ENCODE measurements at places on chromosomes 5 and 9.

DNA sequence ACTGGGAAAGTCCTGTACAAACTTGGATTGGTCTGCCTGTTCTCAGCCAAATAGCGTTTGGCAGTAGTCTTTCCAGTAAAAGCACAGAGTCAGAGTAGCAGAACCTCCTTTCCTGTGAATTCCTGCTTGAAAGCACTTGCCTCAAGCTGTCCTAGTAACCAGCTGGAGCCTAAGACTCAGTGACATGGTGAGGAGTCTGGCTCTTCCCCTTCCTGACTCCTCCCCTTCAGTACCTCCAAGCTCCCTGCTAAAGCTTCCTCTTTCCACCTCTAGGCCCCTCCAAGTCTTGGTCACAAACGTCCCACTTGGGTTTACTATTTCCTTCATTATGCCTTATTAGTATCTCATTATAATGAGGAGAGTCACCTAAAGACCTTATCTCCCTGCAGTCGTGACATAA, 21.4 kb upstream of the FAM81B start:
- no peak for DNase-seq

GRCh38 chr5:127012916-127013315, 17.4 kb downstream of the MARCHF3 start:
- DNase-seq: no peak

- DNase-seq: no peak
Measured at GRCh38 chr9:87267251-87268070, 230.2 kb upstream of the DAPK1 start.

GRCh38 chr5:89444088-89444487, 561.1 kb upstream of the MEF2C start:
- DNase-seq: no peak

- no peak for DNase-seq
Measured at GRCh38 chr5:132498152-132498551, 7.6 kb upstream of the IRF1 start.

GRCh38 chr5:113343343-113343742, 91.4 kb downstream of the TSSK1B start:
- no peak for DNase-seq

GRCh38 chr9:35501946-35502345, 12.0 kb downstream of the RUSC2 start:
- DNase-seq: no peak

- DNase-seq: no peak
Measured at GRCh38 chr5:76500633-76501393, 97.7 kb downstream of the IQGAP2 start.

GRCh38 chr9:23587433-23587832, 238.6 kb downstream of the ELAVL2 start:
- DNase-seq: no peak

DNA sequence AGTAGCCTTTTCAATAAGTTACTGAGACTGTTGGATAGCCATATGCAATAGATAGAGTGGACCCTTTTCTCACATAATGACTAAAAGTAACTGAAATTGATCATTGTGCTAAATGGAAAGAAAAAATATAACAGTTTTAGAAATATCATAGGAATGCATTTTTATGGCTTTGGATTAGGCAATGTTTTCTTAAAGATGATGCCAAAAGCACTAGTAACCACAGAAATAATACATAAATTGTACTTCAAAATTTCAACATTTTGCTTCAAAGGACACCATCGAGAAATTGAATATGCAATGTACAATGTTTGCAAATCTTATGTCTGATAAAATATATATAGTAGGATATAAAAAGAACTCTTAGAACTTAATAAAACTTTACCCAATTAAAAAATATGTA, 1267.5 kb upstream of the CDH9 start:
- no peak for DNase-seq

DNA sequence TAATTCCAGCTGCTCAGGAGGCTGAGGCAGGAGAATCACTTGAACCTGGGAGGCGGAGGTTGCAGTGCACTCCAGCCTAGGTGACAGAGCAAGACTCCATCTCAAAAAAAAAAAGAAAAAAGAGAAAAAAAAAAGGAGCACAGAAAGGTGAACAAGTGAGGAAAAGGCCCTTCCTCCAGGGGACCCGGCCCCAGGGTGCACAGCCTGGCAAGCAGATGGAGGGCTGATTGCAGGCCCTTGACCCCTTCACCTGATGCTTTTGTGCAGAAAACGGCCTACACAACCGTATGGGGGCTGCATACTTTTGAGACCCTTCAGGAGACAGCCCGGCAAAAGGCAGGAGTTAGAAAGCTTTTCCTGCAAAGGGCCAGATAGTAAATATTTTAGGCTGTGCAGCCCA, 33.9 kb downstream of the HRH2 start:
- no peak for DNase-seq

- no peak for DNase-seq
Measured at GRCh38 chr5:143191720-143192119, 211.8 kb downstream of the NR3C1 start.

DNA sequence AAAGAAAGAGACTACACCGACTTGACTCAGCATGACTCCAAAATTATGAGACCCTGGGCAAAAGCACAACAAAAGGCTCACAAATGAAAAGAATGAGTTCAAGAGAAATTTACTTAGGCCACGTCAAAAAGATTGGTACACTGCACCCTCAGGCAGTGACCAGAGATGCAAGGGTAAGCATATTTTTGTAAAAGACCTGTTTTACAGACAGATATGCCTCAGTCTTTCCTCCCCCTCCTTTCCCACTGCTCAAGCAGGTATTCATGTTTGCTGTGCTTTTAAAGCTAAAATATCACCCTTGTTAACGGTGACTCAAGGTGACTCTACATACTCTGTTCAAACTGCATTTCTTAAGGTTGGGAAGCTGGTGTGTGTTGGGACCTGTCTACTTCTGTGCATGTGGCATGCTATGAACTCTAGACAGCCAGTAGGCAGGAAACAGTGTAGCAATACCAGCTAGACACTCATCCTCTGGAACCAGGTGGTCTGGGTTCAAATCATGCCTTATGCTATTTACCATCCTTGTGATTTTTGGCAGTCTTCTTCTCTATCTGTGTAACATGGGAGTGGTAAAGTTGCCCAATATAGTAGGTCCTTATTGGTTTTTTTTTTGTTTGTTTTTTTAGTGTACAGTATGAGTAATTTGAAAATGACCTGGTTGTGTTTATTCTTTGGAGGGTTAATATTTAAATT, 98.7 kb downstream of the TLE4 start:
- DNase-seq: no peak

DNA sequence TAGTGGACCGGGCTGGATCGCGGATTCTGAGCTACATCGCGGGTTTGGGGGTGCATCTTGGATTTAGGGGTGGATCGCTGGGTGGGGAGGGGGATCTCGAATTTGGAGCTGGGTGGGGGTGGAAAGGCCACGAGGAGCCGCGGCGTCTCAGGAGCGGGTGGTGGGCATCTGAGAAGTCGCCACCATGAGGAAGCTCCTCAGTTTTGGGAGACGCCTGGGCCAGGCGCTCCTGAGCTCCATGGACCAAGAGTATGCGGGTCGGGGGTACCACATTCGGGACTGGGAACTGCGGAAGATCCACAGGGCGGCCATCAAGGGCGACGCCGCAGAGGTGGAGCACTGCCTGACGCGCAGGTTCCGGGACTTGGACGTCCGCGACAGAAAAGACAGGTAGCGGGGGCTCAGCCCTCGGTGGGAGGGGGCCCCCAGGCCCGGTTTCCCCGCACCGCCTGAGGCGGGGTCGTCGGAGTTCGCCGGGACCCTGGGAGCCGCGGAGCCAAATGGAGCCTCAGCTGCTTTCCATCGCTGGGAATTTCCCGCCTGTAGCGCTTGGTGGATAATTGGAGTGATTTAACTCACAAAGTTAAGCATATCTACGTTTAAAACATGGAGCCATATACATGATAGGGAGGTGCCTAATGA, 376 bp downstream of the ANKRD18B start:
- no peak for DNase-seq

DNA sequence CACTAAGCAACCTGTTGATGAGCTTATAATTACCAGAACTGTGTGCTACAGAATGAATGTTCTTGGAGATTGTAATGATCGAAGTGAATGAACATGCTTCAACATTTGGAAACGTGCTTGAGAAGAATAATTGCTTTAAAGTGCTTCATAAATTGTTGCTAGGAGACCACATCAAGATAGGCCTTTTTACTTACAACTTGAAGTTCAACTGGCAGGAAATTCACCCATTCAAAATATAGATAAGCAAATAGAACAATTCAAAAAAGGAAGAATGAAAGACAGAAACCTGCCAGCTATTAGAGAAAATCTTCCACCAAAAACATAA, 38.0 kb upstream of the SLC44A1 start:
- DNase-seq: no peak

GRCh38 chr5:80128141-80128540, 93.0 kb downstream of the THBS4 start:
- no peak for DNase-seq

DNA sequence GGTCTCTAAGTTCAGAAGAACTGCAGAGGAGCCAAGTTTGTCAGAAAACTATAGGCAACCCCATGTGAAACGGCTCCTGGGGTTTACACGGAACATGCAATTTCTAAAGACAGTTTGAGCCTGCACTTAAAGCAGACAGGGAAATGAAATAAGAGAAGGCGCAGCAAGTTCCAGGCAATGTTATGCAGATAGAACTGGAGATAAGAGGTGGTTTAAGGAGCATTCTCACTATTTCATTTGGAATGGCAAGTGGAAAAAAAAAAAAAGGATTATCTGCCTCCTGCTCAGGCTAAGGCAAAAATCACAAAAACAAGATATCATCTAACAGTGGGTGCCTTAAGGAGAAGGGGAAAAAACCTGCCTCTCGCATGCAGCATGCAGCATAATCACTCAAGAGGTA, 2252.4 kb downstream of the MAT2B start:
- no peak for DNase-seq

GRCh38 chr5:135054546-135054945, 20.5 kb upstream of the PITX1 start:
- DNase-seq: no peak

- DNase-seq: no peak
Measured at GRCh38 chr5:56607551-56607950, 207.8 kb upstream of the MAP3K1 start.

GRCh38 chr5:638501-639252, 26.5 kb downstream of the CEP72 start:
- no peak for DNase-seq

DNA sequence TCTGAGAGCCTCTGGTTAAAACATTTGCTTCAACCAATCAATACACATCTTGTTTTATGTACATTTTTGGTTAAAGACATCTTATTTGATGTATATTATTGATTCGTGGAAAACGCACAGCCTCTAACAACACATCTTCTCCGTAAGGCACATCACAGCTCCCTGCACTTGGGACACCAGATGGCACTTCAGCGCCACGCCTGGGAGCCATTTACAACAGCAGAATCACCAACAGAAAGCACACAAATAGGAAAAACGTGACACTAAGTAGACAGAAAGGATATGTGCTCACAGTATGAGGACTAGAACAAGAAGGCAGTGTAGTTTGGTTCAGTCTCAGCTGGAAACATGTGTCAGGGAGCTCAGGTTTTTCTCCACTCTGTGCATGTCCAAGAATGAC, 199.7 kb downstream of the ROR2 start:
- no peak for DNase-seq

DNA sequence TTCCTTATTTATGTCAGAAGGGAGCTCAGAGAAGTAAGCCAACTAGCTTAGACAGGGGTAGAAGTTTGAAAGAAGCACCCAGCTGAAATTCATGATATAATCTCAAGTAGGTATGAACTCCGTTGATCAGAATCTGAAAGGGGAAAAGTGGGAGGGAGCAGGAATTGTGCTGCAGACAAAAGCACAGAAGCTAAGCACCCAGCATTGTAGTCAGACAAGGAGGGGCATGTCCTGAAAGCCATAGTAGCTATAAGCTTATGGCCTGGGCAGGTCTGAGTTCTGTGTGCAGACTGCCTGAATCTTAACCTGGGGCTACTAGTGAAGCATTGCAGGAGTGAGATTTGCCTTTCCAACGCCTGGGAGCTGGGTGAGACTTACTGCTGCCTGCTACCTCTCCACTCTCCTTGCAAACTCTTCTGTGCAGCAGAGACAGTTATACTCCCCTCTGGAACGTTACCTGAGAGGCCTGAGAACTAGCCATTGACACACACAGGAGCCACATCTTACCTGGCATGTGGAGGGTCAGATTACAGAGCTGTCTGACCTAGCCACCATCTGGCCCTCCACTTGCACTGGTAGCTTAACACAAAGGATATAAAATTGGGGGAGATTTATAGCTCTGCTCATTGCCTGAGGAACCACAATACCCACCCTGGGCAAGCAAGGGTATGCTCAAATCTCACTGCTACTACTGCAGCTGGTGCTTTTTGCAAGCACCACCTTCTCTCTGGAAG, 9.8 kb upstream of the CYLC2 start:
- DNase-seq: no peak

DNA sequence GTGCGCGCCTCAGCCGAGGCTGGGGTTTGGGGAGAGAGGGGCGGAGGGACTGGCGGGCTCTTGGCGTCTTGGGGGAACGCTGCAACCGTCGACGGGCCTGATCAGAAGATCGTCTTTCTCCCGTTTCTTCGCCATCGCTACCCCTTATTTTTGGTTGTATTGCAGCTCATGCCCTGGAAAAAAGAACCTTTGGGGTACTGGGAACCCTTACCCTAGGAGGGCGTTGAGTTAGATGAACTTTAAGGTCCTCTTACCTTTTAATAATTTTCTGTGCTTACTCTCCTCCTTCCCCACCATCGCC, 719 bp downstream of the PAIP2 start:
- DNase-seq: no peak

- DNase-seq: no peak
Measured at GRCh38 chr9:14992081-14992480, 81.9 kb upstream of the FREM1 start.

DNA sequence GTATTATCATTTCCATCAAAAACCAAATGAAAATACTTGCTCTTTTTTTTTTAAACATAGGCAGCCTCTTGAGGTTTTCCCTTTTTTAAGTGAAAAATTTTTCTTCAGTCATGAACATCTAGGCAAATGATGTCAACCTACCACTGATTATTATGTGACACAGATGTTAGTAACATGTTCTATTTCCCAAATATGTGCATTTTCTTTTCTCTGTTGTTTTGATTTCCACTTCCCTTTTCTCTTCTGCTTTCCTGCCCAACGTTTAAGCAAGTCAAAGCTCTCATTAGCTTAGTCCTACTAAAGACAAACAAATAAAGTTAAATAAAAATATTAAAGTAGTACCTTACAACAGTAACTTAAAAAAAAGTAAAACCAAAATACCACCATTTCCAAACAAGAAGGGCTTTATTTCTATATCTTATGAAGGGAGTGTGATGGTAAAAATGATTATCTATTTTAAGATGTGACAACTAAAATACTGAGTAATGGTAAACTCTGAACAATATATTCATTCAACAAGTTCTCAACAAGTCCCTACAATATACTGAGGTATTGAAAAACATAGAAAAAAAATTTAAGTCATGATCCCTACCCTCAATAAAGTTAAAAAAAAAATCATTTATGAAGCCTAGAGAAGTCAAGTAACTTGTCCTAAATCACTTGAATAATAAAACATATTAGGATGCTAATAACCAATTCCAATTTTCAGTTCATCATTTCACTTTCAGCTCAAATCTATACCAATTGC, 9.4 kb downstream of the SLC38A9 start:
- no peak for DNase-seq

GRCh38 chr5:53825926-53826325, 265.5 kb downstream of the NDUFS4 start:
- DNase-seq: no peak

All from KG1 (cell line).